ENCODE measurements at places on chromosomes 6 and 20.

- no peak for DNase-seq
Observed at GRCh38 chr6:150079604-150080003, 10.7 kb upstream of the ULBP3 start.

DNA sequence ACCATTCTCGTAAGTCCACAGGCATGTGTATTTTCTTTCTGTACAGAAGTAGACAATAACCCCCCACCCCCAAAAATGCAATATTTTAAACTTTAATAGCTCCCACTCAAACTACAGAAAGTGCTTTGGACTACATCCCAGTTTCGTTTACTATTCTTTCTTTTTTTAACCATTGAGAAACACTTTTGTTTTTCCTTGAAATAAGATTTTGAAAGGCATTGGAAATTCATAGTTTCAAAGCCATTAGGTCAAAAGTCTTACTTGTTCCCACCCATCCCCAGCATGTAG is 140.0 kb downstream of the KIF16B start:
- DNase-seq: no peak

GRCh38 chr20:51348876-51349275 is 193.6 kb downstream of the NFATC2 start:
- DNase-seq: no peak

- DNase-seq: no peak
Observed at GRCh38 chr6:85096976-85097375, 332.6 kb upstream of the TBX18 start.

- no peak for DNase-seq
Observed at GRCh38 chr6:129672881-129673631, 36.9 kb downstream of the ARHGAP18 start.

DNA sequence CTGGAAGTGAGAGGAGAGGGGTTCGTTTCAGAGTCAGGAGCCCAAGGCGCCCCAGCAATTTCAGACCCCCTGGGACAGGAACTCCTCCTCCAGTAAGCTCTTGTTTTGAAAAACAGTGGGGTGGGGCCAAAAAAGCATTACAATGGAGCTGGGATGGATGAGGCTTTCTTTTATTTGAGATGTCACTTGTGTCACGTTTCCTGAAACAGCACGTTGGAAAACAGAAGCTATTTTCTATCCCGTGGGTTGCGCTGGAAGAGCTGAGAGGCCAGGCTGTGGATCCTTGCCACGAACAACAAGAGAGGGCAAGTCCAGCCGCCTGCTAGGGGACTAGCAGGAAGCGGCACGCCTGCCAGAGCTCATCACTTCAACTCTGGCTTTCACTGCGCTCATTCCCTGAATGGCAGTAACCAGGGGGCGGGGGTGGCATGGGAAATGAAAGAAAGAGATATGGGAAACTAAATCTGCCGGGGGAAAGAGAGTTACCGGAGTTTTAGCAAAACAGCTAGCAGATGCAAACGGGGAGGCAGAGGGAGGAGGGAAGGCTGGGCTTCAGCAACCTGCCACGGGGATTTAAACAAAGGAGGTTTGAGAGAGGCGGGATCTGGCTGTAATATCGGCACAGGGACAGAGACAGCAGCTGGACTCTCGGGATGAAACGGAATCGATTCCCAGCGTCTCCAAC is 34.6 kb downstream of the GCNT2 start:
- no peak for DNase-seq

DNA sequence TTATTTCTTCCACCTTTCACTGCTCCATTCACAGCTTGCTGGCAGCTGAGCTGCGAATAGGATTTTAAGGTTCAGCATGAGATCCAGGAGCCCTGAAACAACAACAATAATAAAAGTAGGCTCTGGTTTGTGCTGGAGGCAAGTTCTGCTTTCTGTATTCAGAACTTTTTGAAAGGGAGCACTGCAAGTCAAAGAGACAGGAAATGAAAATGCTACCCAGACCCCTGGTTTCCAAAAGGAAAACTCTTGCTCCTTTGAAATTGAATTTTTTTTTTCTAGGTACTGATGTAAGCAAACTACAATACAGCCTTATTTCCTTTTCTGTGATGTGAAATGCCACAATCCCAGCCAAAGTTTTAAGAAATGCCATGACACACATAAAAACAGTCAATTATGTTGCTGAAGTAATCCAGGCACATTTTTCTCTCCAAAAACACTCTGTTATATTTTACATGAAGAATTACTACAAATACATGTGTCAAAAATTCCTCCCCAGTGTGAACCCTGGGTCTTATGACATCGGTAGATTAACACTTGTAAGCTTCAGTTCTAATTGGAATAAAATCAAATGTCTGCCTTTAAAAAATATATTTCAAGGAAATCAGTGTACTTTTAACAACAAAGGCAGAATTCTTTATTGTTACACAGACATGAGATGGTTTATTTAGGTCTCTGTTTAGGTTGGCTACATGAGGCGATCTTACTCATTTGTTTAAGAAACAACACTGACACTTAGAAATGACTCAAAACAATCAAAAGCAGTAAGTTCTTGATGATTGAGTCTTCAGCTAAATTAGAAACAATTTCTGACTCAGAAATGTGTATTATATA is 656.7 kb downstream of the EPHA7 start:
- DNase-seq: no peak
